ENCODE measurements at places on chromosomes 3 and 15.
A peak's percentile ranks its signal among the peaks of the same experiment; 100 is the strongest.

DNA sequence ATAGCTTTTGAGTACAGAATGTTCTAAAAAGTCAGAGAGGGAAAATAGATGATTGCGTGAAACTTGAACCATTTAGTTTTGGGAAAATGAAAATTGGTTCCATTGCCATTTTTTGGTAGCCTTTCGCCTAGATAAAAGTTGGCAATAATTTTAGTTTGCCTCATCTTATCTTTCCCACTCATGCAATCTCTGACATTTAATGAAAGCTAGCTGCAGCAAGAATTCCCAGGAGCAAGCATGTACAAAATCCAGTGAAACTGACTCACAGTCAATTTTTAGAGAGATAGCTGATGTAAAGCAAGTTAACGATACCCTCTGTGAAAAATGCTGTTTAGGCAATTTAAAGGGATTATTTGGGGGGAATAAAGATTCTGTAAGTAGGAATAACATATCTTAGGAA is 797.4 kb downstream of the GRM7 start:
- no peak for DNase-seq

DNA sequence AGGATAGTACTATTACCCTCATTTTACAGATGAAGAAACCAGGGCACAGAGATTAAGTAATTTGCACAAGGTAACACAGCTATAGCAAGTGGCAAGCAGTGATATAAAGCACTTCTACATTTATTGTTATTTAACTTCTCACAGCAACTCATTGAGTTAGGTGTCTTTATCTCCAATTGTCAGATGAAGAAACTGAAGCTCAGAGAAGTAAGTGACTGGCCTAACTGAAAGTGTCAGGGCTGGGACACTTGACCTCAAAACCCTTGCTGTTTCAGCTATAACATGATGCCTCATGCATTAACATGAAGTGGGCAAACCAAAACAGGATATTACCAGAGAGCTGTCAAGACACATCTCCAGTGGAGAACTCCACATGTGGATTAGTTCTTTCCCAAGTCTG is 65.8 kb upstream of the LEKR1 start:
- no peak for DNase-seq

- DNase-seq: no peak
Observed at GRCh38 chr3:32353351-32353750, 38.3 kb upstream of the CMTM7 start.

GRCh38 chr3:177441276-177441812 is 244.1 kb upstream of the TBL1XR1 start:
- DNase-seq: no peak

DNA sequence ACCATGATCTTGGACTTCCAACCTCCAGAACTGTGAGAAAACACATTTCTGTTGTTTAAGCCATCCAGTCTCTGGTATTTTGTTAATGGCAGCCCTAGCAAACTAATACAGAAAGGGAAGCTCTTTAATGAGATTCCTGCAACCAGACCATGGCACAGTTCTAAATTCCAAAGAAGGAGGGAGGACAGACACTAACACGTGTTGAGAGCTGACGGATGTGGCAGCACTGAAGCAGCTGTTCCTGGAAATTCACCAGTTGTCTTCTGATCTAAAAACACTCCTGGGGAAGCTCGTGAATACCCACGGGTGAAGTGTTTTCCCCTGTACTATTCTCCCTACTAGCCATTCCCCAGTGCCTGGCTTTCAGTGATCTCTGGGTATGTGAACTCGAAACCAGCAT is 56.7 kb downstream of the RPL22L1 start:
- no peak for DNase-seq

GRCh38 chr15:69783211-69783610 is 314.5 kb downstream of the TLE3 start:
- peak; percentile 41 for DNase-seq

DNA sequence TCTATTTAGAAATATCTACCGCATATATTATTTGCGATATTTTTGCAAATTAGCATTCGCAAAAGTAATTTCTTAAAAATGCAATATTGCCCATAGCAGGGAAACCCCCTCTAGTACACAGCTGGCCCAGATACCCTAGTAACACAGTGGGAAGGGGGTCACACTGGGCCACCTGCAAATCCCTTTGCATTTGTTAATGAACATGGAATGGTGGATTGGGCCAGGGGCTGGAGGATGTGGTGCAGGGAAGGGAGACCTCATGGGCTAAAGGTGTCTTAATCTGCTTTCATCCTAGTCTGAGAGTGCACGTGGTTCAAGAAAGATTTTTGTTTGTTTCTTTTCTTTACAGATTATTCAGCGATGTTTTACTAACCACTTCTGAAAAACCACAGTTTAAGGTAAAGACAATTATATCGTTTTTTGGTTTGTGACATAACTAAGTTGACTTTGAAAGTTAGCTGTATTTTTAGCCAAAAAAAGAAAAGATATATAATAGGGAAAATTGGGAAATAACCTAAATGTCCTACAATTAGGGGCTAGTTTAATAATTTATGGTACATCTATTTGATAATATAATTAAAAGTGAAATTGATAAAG is 30.0 kb downstream of the PDHB start:
- no peak for DNase-seq

GRCh38 chr15:71623111-71623510 is 187.2 kb upstream of the NR2E3 start:
- no peak for DNase-seq

DNA sequence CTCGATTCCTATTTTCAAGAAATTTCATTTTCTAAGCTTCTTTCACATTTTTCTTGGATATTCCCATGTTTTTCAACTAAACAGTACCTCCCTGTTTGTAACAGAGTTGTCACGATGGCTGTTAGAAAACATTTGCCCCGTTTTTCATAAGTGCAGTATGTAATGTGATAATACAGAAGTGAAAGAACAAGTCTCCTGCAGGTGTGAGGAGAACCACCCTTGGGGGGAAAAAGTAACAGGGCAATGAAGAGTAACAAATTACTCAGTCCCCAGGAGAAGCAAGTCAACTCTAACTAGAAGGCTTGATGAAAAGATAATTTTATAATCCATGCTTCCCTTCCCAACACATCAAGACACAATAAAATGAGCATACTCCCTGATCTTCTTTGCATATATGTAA is 493.3 kb downstream of the FOXP1 start:
- DNase-seq: no peak

GRCh38 chr15:47299846-47300434 is 417.4 kb upstream of the SEMA6D start:
- no peak for DNase-seq

GRCh38 chr3:16243706-16244490 is 20.8 kb downstream of the DPH3 start:
- no peak for DNase-seq

DNA sequence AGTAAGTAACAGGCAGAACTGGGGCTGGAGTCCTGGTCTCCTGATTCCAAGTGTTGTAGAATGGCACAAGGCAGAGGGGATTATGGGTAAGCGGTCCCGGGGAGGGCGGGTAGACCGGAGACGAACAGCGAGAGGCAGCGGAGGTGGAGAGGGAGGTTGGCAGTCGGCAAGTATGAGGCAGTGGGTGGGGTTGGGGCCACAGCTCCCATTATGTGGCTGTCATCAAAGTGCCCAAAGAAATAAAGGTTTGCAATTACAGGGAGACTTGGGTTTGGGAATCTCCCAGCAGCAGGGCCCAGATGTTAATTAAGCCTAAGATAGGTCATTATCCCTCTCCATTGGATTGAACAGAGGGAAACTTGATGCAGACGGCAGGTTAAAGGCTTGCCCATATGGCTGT is 16.9 kb downstream of the FAM43A start:
- DNase-seq: no peak

GRCh38 chr3:196087906-196088305 is 6.0 kb upstream of the TFRC start:
- no peak for DNase-seq

GRCh38 chr15:74043425-74044266 is 38.7 kb downstream of the GOLGA6A start:
- DNase-seq: peak; percentile 9

DNA sequence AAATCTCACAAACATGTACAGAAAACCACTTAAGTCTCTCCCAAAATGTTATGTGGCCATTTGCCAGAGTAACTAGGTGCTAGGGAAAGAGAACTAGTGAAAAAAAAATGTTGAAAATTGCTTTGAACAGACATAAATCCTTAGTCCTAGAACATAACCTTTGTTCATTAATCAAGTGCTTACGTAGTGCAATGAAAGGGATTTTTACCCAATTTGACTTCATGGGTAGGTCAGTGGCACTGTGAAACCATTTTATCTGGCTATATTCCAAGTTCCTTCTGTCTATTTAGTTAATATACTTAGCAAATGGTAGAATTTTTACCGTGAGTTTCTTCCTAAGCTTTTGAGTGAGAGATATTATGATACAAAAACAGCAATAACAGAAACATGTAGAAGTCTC is 209.4 kb downstream of the DIPK2A start:
- DNase-seq: no peak

- DNase-seq: no peak
Observed at GRCh38 chr15:63449731-63450130, 54.7 kb upstream of the USP3 start.

GRCh38 chr3:24012589-24013269 is 67.6 kb downstream of the NR1D2 start:
- no peak for DNase-seq

- DNase-seq: no peak
Observed at GRCh38 chr3:73521734-73522336, 102.9 kb downstream of the PDZRN3 start.

DNA sequence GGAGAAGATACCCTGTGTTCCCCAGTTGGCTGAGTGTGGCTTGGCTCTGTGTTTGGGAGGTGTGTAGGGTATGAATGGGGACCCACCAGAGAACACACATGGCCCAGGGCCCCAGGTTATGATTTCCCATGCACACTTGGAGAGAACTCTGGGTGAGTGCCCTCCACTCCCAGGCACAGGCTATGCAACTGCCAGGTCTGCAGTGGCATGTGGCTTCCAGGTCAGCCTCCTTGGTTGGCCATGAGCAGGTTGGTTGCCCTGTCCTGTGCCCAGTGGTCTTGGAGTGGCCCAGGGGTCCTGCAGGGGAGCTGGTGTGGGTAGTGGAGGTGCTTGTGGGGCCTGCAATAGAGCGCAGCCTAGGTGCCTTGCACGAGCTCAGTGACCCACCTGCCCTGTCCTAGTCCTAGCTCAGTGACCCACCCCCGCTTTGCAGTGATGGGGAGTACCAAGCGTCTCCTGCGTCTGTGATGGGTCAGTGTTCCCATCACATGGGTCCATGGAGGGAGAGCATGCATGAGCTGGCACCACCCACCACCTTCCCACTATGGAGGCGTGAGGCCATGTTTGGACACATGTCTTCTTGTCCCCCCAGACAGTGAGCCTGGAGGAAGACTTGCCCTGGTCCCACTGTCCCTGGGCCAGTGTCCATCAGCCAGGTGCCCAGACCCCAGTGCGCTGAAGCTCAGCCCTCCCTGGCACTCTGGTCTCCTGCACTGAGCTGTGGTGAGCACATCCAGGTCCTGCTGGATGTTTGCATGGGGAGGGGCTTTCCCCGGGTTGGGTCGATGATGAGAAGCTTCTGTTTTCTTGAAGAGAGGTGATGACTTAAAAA is 217.3 kb downstream of the SNRPN start:
- no peak for DNase-seq

DNA sequence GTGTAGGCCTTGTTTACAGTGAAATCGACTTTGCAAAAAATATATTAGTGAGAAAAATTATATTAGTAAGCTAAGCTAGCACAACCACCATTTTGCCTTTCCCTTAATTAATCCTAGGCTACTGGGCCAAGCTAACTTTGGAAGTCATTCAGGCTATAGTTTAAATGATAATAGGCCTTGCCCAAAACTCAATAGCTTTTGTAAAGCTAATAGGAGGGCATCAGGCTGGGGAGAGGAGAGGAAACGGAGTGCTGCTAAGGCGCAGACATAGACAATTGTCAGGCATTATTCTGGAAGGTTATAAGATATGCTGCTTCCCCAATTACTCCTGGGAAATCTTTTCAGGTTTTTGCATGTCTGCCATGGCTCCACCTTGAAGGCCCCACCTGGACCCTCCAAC is 1286.0 kb downstream of the NSUN3 start:
- no peak for DNase-seq

GRCh38 chr3:169289273-169289672 is 374.2 kb downstream of the MECOM start:
- no peak for DNase-seq

DNA sequence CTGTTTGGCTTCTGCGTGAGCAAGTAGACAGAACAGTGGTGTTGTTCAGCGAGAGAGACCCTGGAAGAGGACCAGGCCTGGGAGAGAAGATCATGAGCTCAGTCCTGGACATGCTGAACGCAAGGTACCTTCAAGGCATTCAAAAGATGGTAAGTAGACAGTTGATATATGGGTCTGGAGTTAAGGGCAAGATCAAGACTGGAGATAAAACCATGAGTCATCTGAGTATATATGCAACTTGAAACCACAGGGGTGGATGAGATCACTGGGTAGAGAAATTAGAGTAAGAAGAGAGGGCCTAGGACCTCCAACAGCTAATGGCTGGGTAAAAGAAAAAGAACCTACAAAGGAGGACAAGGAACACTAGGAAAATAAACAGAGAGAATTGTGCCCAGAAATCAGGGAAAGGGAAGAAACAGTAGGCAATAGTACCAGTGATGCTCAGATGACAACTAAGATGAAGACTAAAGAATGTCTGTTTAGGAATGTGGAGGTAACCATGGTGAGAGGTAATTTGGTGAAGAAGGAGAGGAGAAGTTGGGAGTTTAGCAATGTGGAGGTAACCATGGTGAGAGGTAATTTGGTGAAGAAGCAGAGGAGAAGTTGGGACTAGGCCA is 343.2 kb upstream of the ADAMTS9 start:
- DNase-seq: no peak

DNA sequence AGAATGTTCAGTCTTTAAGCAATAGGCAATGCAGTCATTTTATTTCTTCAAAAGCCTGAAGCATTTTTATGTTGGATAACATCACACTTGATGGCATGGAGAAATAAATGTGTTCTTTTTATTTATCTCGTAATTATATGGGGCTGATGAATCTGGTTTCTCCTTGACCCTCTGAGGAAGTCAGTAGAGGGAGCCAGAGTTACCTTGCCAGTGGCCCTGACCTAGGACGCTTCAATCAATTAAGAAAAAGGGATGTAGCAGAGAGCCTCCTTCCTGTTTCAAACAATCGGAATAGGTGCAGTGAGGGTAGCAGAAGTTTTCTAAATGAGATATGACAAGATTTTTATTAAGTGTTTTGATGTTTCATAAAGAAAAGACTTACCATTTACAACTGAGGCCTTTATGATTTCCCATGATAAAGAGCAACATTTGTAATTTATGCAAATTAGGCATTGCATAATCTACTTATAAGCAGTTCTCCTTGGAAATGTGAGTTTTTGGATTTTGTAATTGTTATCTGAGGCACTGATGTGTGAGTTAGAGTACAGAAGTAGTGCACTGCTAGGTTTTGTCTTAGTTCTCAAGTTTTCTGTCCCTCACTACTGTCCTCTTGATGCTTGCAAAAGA is 129.1 kb downstream of the RAP2B start:
- no peak for DNase-seq
